Stimulated activated CD4-positive, alpha-beta T cell treated with anti-CD3 and anti-CD28 coated beads, Interleukin-15, amount 100 ng/mL, for 1 hour (primary cell): ENCODE measurements at places on chromosomes 7 and 10.

DNA sequence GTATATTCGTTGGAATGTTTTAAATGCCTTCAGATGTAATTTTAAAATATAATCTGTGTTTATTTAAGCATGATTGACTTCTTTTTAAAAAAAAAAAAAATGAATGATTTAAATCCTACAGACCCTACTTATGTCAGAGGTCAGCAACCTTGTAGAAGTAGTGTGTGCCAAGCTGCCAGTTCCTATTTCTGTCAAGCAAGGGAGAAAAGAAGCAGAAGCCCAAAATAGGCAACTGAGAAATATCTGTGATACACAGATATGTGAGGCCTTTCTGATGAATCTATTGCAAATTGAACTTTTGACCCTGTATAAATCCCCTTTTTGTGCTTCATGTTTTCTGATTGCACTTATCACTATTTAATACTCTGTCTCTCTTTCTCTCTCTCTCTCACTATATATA, 199.5 kb downstream of the LRRN3 start:
- DNase-seq: no peak

DNA sequence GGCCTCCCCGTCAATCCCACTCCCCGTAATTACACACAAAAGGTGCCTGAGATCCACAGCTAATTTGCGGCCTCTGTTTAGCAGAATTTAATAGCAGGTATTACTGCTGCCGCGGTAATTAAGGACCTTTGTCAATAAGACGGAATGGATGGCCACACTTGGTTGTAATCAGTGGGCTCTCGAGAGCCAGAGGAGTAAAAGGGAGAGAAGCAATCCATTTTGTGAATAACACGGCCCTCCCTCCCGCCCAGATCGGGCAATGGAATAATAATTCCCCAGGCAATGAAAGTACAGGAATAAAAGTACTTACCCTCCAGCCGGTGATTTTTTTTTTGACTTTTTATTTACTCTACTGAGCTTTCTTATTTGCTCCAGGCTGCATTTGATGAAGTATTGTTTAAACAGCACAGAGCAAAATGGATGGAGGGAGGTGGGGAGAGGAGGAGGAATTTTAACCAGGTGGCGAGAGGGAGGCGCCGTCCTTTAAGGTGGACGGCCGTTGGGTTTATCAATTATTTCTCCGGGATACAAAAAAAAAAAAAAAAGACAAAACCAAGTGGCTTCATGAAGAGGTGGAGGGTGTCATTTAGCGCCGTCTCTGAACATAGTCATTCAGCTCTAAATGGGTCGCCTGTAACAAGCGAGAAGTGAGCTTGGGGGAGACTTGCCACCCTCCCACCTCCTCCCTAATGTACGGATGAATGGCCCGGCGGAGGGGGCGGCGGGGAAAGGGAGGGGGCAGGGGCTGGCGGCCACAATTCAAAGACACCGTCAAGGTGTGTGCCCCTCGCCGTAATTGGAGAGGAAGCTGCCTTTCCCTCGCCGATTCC, 120.3 kb downstream of the BUB3 start:
- DNase-seq: no peak

DNA sequence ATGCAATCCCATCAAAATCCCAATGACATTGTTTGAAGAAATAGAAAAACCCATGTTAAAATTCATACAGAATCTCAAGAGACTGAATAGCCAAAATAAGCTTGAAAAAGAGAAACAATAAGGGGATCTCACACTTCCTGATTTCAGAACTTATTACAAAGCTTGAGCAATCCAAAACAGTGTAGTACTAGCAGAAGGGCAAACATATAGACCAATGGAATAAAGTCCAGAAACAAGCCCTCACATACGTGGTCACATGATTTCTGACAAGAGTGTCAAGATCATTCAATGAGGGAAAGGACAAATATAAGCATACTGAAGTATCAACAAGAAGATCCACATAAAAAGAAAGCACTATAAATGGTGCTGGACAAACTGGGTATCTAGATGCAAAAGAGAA, 31.9 kb downstream of the MICU1 start:
- no peak for DNase-seq

DNA sequence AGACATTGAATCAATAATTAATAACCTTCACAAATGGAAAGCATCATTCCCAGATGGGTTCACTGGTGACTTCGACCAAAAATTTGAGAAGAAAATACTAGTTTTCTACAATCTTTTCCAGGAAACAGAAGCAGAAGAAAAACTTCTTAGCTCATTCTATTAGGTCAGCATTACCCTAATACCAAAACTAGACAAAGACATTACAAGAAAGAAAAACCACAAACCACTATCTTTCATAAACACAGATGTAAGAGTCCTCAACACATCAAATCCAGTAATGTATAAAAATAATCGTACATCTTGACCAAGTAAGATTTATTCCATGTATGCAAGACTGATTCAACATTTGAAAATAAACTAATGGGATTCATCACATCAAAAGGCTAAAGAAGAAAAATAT, 64.0 kb upstream of the CDK1 start:
- no peak for DNase-seq

GRCh38 chr7:1536743-1537534, 6.4 kb downstream of the MAFK start:
- no peak for DNase-seq

GRCh38 chr7:86745013-86745745, 101.5 kb downstream of the GRM3 start:
- no peak for DNase-seq

DNA sequence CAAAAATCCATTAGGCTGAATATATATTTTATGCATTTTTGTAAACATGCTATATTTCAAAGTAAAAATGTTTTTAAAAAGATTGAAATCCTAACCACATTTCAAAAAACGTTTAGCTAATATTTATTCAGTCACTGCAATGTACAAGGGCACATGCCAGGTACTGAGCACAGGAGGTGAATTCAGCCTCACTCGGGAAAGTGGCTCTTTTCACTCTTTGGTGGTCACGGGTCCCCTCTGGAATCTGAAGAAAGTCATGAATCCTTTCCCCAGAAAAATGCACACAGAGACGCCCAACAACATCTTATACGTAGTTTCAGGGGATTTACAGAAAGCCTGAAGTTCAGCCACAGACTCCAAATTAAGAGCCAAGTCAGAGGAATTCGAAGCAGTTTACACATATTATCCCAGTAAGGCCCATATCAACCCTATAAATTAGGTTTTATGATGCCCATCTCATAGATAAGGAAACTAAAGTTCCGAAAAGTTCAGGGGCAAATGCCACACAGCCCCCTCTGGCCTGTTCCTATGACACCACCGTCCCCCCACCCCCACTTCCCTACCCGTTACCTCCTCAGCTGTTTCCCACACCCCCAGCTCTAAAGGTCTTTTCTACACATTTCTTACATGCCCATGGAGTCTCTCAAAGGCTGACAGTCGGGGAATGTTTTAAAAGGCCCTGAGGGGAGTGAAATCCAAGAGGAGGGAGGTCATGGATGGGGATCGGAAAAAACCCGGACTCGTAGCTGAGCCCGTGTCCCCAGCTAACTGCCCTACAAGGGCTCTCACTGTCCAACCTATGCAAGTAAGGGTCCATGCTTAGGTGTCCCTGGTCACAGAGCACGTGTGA, 9.6 kb upstream of the SVOPL start:
- DNase-seq: no peak

- no peak for DNase-seq
Observed at GRCh38 chr7:95999481-95999880, 227.1 kb downstream of the DYNC1I1 start.

- no peak for DNase-seq
Observed at GRCh38 chr7:90173127-90173844, 19.0 kb downstream of the STEAP1 start.

GRCh38 chr10:87721781-87722180, 62.1 kb downstream of the PAPSS2 start:
- no peak for DNase-seq

DNA sequence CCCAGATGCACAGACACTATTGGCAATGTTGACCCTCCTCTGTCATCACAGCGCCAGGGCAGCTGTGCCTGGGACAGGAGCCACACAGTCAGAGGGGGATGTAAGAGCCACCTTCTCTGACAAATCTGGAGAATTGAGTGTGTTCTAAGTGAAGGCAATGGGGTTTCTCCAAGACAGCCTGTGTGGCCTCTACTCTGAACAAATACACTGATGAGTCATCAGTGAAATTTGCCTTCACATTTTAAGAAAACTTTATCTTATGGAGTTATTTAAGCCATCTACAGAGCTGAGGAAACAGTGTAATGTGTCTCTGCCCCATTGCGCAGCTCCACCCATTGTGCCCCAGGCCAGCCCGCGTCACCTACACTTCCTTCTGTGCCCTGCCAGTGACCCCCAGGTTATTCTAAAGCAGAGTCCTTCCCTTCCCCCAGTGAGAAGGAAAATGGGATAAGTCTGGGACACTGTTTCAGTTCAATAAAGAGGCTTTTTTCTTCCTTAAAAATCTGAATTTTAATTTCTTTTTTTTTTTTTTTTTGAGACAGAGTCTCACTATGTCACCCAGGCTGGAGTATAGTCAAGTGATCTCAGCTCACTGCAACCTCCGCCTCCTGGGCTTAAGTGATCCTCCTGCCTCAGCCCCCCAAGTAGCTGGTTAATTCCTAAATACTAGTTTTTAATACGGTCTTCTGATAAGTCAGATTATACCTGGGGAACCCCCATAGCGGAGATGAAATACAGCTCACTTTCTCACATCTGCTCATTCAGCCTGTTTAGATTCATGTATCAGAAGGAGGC, 21.8 kb downstream of the AKR1E2 start:
- no peak for DNase-seq

DNA sequence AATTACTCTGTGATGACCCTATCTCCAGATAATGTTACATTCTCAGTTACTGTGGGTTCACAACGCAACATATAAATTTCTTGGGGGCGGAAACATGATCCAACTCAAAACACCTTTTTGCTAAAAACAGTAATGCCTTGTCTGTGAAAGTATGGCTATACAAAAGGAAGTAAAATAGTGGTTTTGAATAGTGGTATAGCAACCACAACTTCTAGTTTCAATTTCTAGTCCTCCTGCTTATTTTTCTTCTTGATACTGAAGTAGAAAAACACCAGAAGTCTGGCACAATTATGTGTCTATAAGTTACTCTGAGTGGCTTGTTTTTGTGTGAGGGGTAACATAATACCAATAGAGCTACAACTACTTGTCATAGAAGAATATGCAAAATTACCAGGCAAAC, 21.5 kb upstream of the ZNF800 start:
- DNase-seq: no peak

DNA sequence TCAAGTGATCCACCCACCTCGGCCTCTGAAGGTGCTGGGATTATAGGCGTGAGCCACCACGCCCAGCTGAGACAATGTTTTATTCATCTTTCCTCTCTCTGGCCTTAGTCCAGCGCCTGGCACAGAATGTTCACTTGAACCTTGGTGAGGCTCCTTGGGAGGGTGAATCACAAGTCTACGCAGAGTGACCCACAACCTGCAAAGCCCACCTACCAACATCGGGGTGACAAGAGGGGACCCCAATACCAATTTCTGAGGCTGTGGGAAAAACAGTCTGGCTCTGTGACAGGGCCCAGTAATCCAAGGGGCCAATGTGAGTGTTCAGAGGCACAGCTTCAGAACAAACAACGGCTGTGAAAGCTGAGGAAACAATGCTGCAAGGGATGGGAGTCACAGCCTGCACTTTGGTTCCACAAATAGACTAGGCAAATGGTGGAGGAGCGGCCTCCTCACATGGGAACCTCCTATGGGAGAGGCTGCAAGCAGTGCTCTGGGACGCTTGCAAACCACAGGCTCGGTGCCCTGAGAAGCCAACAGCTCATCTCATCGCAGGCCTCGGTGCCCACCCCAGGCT, 5.6 kb upstream of the MALSU1 start:
- DNase-seq: no peak

DNA sequence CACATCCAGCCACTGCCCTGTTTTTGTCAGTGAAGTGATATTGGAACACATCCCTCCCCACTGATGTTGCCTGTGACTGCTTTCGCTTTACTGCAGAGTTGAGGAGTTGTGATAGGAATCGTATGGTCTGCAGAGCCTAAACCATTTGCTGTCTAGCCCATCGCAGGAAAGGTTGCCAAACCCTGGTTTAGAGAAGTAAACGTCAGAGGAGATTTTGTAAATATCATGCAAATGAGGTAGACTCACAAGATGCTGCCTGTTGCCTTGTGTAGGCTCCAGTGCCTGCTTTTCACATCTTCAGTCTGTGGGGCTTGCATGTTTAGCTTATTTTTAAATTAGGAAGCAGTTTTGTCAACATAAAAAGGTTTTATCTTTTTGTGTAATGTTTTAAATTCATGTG, 107.1 kb downstream of the TRRAP start:
- no peak for DNase-seq

GRCh38 chr10:55786461-55787050, 574.5 kb downstream of the ZWINT start:
- no peak for DNase-seq

DNA sequence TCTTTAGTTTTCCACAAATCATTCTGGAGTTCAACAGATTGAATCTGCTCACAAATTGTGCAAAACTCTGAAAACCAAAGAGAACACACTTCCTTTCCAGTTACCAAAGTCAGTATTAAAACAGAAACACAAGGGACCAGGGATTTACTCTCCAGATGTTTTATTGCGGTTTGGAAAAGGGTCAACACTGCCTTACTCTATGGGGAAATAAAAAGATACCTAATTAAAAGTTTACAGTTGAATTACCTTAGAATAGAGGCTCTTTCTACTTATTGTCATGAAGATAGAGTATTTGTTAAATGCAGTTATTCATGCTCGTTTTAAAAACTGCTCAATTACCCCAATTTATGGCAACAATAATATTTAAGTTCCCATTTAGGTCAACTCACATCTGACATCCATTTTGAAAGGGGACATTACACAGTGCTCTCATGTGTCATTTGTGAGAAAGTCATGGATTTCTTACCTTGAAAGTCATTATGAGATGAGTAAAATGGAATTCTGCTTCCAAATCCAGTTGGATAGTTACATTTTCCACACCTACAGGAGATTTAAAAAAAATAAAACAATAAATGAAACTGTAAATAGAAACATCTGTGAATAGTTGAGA, 8.4 kb downstream of the LAMB1 start:
- DNase-seq: no peak

- no peak for DNase-seq
Observed at GRCh38 chr10:122286867-122287266, 15.8 kb downstream of the BTBD16 start.

- no peak for DNase-seq
Observed at GRCh38 chr10:96267234-96267705, 4.1 kb downstream of the BLNK start.

- DNase-seq: no peak
Observed at GRCh38 chr10:77844177-77844576, 82.4 kb downstream of the DLG5 start.

DNA sequence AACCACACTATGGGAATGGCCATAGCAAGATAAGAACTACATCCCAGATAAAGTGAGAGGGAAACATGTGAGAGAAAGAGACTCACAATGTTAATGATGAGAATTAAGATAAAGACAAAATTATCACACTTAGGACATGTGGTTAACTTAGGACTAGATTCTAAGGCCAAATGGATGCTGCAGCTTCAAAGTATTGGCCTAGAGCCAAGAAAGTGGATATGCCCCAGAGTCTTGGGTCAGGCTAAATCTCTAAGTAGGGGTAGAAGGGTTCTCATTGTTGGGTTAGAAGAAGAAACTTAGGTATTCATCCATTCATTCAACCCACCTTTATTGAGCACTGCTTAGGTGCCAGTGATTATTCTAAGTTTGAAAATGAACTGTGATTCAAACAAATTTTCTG, 818.0 kb downstream of the PHTF2 start:
- no peak for DNase-seq

GRCh38 chr7:154837622-154838021, 165.3 kb downstream of the PAXIP1 start:
- no peak for DNase-seq

- no peak for DNase-seq
Observed at GRCh38 chr10:74906611-74907198, 80.3 kb downstream of the KAT6B start.

GRCh38 chr7:20227291-20227795, 10.2 kb upstream of the MACC1 start:
- no peak for DNase-seq
